Thyroid gland (tissue), 4 donors: ENCODE measurements at places on chromosomes 3 and 15. TPM values are rescaled to one million over a fixed set of nuclear protein-coding genes. Genes with fewer than 3 reads are reported as not detected.

Gene CA12
- total RNA-seq: 21.9 TPM

Gene TRPM1
- not detected for total RNA-seq

Gene ACTRT3
- 2.0 TPM for total RNA-seq

Gene PLA2G4F
- total RNA-seq: 3.9 TPM

Gene RAB6B
- total RNA-seq: 5.9 TPM

Gene ATP10A
- 3.3 TPM for total RNA-seq

Gene ERICH6
- 0.11 TPM for total RNA-seq

Gene PROS1
- 29.3 TPM for total RNA-seq

Gene PPP1R14D
- not detected for total RNA-seq

- H3K36me3 ChIP-seq: no peaks in the 10 kb centered on the region
- no peak overlapping the region for H3K27ac ChIP-seq
- no peak overlapping the region for H3K4me3 ChIP-seq
- H3K4me1 ChIP-seq: peaks cover 8% of the 10 kb centered on the region
- no peak for DNase-seq
These were observed 12.6 kb upstream of the SHISA5 start for GRCh38 chr3:48516571-48516970.

GRCh38 chr15:41558400-41559238, at the start of gene TYRO3:
TYRO3 (plus strand) TSS chr15:41559212; CDS start chr15:41559258, 46 bp downstream.
- peak within 1 kb of the TSS; percentile 27 for H3K4me3 ChIP-seq
- H3K4me1 ChIP-seq: peaks cover 12% of the 10 kb centered on the region
- no peak within 1 kb of the TSS for H3K27ac ChIP-seq

GRCh38 chr3:50370594-50370993, 11.3 kb upstream of the TMEM115 start:
- no peak for DNase-seq
- H3K4me1 ChIP-seq: peaks cover 3% of the 10 kb centered on the region
- no peak overlapping the region for H3K4me3 ChIP-seq
- H3K36me3 ChIP-seq: no peaks in the 10 kb centered on the region
- no peaks in the 10 kb centered on the region for H3K27me3 ChIP-seq

DNA sequence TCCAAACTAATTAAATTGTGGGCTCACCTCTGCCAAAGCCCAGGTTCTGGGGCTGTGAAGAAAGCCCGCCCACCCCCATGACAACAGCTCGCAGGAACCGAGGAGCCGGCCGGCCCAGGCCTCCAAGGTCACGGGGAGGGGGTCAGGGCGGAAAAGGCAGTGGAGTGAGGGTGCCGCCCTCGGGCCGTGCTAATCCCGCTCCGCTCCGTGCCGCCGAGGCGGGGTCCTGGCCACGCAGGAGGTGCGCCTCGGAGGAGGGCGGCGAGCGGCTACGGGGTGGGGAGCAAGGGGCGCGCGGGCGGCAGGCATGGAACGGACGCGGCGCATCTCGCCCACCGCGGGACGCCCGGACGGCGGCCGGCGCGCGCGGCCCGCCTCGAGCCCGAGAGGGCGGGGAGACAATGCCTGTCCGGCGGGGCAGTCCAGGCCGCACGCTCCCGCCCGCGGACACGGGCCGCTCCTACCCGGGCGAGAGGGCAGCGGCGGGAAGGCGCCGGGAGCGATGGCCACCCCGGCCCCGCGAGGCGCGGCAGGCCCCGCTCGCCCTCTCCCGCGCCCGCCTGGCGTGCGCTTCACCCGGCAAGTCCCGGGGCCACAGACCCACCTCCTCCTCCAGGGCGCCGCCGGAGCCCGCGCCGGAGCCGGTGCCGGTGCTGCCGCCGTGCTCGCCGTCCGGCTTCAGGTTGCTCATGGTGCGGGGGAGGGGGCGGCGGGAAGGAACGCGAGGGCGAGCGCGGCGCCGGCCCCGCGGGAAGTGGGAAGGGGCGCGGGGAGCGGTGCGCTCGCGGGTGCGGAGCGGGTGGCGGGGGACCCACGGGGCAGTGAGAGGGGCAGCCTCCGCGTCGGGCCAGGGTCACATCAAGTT, 528 bp downstream of the RBPMS2 start:
- peak overlapping the region; percentile 36 for H3K27ac ChIP-seq
- peaks cover 6% of the 10 kb centered on the region for H3K4me1 ChIP-seq
- no peaks in the 10 kb centered on the region for H3K27me3 ChIP-seq
- DNase-seq: peak; percentile 43
- H3K4me3 ChIP-seq: peak overlapping the region; percentile 85

GRCh38 chr3:8371960-8372463, 129.6 kb upstream of the LMCD1 start:
- no peak for DNase-seq
- no peaks in the 10 kb centered on the region for H3K4me1 ChIP-seq
- H3K27ac ChIP-seq: no peak overlapping the region
- H3K36me3 ChIP-seq: no peaks in the 10 kb centered on the region
- no peak overlapping the region for H3K4me3 ChIP-seq

DNA sequence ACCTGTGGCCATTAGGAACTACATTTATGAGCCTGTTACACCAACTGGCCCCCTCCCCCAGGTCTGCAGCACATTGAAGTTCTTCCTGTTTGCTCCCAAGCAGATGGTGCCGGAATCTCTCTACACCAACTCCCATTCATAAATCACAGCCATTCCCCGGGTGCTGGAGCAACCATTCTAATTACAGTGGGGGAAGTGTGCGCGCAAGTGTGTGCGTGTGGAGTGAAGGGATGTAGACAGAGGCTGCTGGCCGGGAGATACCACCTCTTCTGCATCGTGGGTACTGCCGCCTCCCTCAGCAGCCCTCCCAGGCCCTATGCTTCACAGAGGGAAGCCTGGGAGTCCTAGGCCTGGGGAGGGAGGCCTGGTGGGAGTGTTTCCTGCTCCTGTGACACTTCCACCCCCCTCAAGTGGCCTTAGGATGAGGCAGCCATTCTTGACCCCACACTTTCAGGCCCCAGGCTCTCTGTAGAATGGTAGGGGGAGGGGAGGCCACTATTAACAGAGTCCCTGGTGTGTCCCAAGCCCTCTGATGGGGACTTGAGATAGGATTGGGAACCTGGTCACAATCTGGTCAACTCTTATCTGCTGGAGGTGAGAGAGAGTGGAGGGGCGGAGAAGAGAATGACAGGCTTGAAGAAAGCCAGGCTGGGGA, 69.1 kb downstream of the MAGEF1 start:
- DNase-seq: no peak
- H3K36me3 ChIP-seq: no peaks in the 10 kb centered on the region
- H3K4me3 ChIP-seq: no peak overlapping the region
- H3K27me3 ChIP-seq: no peaks in the 10 kb centered on the region
- no peak overlapping the region for H3K27ac ChIP-seq

DNA sequence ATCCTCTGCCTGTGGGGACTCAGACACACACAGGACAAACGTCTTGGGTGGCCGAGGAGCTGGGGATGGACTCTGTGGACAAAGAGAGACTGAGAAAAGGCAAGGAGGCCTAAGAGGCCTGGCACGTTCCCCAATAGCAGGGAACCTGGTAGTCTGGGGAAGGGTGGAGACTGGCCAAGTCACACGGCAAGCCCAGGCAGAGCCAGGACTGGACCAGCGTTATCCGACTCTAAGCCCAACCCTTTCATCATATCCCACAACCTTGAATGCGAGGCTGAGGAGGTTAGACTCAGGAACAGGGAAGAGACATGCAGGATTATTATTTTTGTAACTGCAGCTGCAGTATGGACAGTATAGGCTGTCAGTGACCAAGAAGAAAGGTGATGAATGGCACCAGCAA, 53.4 kb downstream of the SLC6A11 start:
- no peak overlapping the region for H3K27ac ChIP-seq
- H3K36me3 ChIP-seq: no peaks in the 10 kb centered on the region
- no peaks in the 10 kb centered on the region for H3K4me1 ChIP-seq

- H3K27ac ChIP-seq: no peak overlapping the region
- DNase-seq: no peak
- no peaks in the 10 kb centered on the region for H3K36me3 ChIP-seq
- H3K4me1 ChIP-seq: peaks cover 22% of the 10 kb centered on the region
- no peaks in the 10 kb centered on the region for H3K27me3 ChIP-seq
- H3K4me3 ChIP-seq: no peak overlapping the region
These were observed 7.7 kb downstream of the PLD1 start for GRCh38 chr3:171802590-171802956.

DNA sequence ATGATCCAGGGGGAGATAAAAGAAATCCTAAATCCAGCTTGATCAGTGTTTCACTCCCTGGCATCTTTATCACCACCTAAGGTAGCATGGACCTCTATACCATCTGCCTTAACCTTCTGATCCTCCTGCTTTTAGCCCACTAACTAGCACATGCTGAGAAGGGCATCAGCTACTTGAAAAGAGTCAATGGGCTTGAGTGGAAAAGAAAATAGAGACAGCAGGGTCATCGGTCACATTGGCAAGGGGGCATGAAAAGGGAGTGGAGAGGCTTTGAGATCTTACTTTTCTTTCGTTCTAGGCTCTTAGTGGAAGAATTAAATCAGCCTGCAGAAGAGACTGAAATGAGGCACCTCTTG, 239 bp upstream of the ZFYVE19 start:
- DNase-seq: no peak
- H3K27ac ChIP-seq: peak overlapping the region; percentile 91
- peak overlapping the region; percentile 99 for H3K4me3 ChIP-seq
- no peaks in the 10 kb centered on the region for H3K36me3 ChIP-seq
- peaks cover 10% of the 10 kb centered on the region for H3K4me1 ChIP-seq

DNA sequence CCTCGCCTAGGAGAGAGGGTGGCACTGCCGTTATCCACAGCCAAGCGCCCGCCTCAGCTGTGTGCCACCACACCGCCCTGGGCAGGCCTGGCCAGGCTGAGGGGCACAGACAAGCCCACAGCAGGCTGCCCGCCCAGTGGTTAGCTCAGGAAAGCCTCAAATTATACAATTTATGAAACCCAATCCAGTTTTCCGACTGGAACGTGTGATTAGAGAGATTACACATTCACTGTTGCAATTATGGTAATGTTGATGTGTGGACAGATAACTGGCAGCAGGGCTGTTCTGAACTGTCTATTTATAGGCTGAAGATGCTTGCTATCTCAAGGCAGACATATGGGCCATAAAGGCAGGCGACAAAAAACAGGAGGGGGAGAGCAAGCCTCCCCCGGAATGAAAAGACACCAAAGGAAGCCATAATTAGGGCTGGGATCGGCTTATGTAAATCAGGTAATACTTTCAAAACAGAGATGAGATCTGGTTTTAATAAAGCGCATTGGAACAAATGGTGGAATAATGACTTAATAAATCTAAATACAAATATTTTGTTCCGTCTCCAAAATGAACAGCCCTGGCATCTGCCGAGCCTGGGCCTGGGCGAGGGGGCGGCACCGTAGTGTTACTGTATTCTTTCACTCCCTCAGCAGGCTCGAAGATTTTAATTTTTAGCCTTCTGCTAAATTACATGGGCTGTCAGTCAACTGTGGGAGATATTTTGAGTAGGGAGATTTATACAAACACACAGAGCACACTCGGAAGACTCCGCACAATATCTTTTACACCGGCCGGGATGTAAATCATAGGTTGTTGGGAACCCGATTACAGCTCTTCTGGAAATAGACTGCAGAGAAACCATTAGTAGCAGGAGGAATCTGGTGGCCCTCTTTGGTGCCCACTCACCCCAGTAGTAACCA, 103.1 kb upstream of the TLE3 start:
- no peaks in the 10 kb centered on the region for H3K36me3 ChIP-seq
- H3K27ac ChIP-seq: no peak overlapping the region
- H3K4me3 ChIP-seq: no peak overlapping the region
- H3K27me3 ChIP-seq: no peaks in the 10 kb centered on the region

DNA sequence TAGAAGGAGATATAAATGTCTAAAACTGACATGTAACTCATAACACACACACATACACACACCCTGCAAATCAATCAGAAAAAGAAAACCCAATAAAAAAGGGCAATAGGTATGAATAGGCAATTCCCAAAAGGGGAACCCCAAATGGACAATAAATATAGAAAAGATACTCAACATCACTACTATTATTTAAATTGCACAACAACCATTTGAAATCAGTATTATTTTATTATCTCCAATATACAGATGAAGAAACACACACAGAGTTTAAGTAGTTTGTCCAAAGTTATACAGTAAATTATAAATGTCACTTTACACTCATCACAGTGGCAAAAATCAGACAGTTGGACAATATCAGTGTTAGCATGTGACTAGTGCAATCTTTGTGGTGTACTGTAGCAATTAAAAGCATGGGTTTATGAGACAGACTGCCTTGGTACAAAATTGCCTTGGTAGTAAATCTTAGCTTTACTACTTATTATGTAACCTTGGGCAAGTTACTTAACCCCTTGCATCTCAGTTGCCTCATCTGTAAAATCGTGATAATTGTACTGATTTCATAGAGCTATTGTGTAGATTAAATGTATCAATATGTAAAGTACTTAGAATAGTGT, 3.4 kb upstream of the FSTL1 start:
- no peaks in the 10 kb centered on the region for H3K36me3 ChIP-seq
- DNase-seq: no peak
- no peak overlapping the region for H3K27ac ChIP-seq
- H3K4me1 ChIP-seq: peaks cover 5% of the 10 kb centered on the region

- no peak overlapping the region for H3K27ac ChIP-seq
- H3K36me3 ChIP-seq: no peaks in the 10 kb centered on the region
- no peaks in the 10 kb centered on the region for H3K27me3 ChIP-seq
- no peak for DNase-seq
- H3K4me3 ChIP-seq: no peak overlapping the region
These were observed 30.0 kb upstream of the TSEN2 start for GRCh38 chr3:12454076-12454815.

- H3K27me3 ChIP-seq: no peaks in the 10 kb centered on the region
- H3K4me1 ChIP-seq: peaks cover 9% of the 10 kb centered on the region
- no peak overlapping the region for H3K27ac ChIP-seq
- H3K4me3 ChIP-seq: no peak overlapping the region
- no peak for DNase-seq
These were observed 2.5 kb downstream of the CD200 start for GRCh38 chr3:112335434-112335781.

- no peaks in the 10 kb centered on the region for H3K4me1 ChIP-seq
- H3K27ac ChIP-seq: no peak overlapping the region
- H3K4me3 ChIP-seq: no peak overlapping the region
- H3K36me3 ChIP-seq: no peaks in the 10 kb centered on the region
- DNase-seq: no peak
These were observed 19.8 kb downstream of the MEGF11 start for GRCh38 chr15:66233487-66234415.

DNA sequence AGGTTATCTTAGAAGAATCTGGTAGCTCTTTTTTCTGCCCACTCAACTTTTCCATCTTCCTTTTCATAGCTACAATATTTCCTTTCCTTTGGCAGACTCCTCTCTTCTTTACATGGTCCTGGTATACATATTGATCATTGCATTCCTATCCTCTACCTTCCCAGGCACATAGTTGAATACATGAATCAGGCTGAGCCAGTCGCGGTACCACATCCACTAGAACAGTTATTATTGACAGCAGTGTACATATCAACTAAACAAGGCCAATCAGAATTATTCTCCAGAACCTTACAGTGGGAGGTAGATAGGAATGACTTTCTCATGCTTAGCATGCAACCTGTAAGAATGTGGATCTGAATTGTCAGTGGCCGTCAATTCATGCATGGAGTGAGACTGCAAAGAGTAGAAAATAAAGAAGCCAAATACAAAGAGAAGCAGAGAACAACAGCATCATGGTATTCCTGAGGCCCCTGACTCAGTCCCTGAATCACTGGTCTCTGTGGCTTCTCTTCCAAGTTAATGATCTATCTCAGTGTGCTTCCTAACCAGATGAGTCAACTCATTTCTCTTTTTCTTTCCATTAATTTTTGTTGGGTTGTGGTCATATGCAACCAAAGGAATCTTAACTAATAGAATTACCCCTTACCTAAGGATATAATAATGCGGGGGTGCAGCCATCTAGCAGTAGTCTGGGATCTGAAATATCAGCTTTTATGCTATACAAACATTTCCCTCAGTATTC, 60.9 kb upstream of the DCBLD2 start:
- no peak overlapping the region for H3K27ac ChIP-seq
- no peaks in the 10 kb centered on the region for H3K4me1 ChIP-seq
- no peaks in the 10 kb centered on the region for H3K36me3 ChIP-seq
- H3K4me3 ChIP-seq: no peak overlapping the region
- DNase-seq: no peak
